ENCODE measurements at places on chromosomes 1 and 21. TPM values are rescaled to one million over a fixed set of nuclear protein-coding genes. Genes with fewer than 3 reads are reported as not detected.

Gene B3GALT5
- 0.84 TPM for polyA plus RNA-seq

Gene OPTC
- polyA plus RNA-seq, result not detected

Gene HMGCL
- 22.8 TPM for polyA plus RNA-seq

Gene SMIM11
- polyA plus RNA-seq, result 9.0 TPM

Gene CR1
- polyA plus RNA-seq, result 1.6 TPM
